ENCODE measurements at places on chromosomes 6 and 20.
A peak's percentile ranks its signal among the peaks of the same experiment; 100 is the strongest.

- no peak overlapping the region for H3K4me3 ChIP-seq
- peaks cover 22% of the 10 kb centered on the region for H3K4me1 ChIP-seq
- H3K27me3 ChIP-seq, result peaks cover 52% of the 10 kb centered on the region
- H3K36me3 ChIP-seq, result no peaks in the 10 kb centered on the region
- peak overlapping the region; percentile 14 for H3K27ac ChIP-seq
Observed at GRCh38 chr6:39086294-39086693, 28.7 kb downstream of the SAYSD1 start.

GRCh38 chr20:46293084-46293483 lies 15.2 kb downstream of the CDH22 start:
- no peak overlapping the region for H3K27ac ChIP-seq
- no peak for DNase-seq
- H3K36me3 ChIP-seq, result no peaks in the 10 kb centered on the region
- H3K27me3 ChIP-seq, result peaks cover 24% of the 10 kb centered on the region
- H3K4me1 ChIP-seq, result no peaks in the 10 kb centered on the region

GRCh38 chr6:128479048-128479666 lies 41.2 kb downstream of the PTPRK start:
- H3K36me3 ChIP-seq, result no peaks in the 10 kb centered on the region
- no peak for DNase-seq
- no peak overlapping the region for H3K27ac ChIP-seq
- peak overlapping the region; percentile 47 for H3K4me3 ChIP-seq

DNA sequence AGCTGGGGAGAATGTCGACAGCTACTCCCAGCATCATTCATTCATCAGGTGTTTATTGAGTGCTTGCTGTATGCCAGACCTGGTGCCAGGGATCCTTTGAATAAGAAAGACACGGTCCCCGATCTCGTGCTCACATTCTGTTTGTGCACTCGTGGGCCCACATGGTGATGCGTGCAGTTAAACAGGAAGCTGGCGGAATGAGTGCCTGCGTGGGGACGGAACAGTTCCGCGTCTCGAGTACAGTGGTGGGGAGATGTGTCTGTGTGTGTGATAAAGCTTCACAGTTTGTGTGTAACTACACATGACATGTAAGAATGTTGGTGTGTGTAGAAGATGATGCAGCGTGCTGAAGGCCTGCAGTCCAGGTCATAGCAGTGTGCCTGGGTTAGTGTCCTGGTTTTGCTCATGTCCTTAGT lies 6.5 kb downstream of the RBM38 start:
- peak; percentile 42 for DNase-seq
- peaks cover 83% of the 10 kb centered on the region for H3K36me3 ChIP-seq
- H3K27ac ChIP-seq, result peak overlapping the region; percentile 94

- no peak for DNase-seq
- H3K4me3 ChIP-seq, result no peak overlapping the region
- peaks cover 5% of the 10 kb centered on the region for H3K27me3 ChIP-seq
- no peaks in the 10 kb centered on the region for H3K4me1 ChIP-seq
Observed at GRCh38 chr6:127582777-127583462, 5.9 kb downstream of the C6orf58 start.

DNA sequence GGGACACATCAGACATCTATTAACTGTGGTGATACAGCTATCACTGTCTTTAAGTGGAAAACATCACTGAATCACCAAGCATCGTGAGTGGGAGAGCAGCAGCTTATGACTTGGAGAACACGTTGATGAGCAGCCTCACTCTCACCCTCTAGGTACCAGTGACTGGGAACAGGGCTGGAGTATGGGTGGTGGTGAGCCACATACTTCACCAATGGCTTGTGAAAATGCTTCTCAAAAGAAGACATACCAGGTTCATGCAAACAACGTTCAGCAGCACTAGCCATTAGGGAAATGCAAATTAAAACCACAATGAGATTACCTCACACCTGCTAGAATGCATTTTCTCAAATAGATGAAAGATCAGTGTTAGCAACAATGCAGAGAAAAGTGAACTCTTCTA lies 25.3 kb downstream of the SNX5 start:
- DNase-seq, result no peak
- peaks cover 74% of the 10 kb centered on the region for H3K36me3 ChIP-seq
- peaks cover 27% of the 10 kb centered on the region for H3K4me1 ChIP-seq
- no peaks in the 10 kb centered on the region for H3K27me3 ChIP-seq
- no peak overlapping the region for H3K4me3 ChIP-seq
- no peak overlapping the region for H3K27ac ChIP-seq

DNA sequence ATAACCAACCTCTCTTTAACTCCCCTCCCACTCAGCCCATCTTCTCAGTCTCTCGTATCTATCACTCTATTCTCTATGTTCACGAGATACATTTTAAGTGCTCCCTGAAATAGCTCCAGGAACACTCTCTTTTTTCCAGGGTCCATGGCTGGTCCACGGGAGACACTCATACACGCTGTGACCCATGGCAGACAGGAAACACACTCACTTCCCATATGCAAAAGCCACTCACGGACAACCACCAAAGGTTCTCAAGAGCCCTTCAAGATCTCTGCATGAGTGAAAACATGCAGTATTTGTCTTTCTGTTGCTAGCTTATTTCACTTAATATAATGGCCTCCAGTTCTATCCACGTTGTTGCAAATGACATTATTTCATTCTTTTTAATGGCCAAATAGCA lies 71.4 kb upstream of the PCSK2 start:
- H3K27ac ChIP-seq, result no peak overlapping the region
- no peak for DNase-seq
- no peak overlapping the region for H3K4me3 ChIP-seq
- H3K36me3 ChIP-seq, result no peaks in the 10 kb centered on the region
- H3K4me1 ChIP-seq, result no peaks in the 10 kb centered on the region
- H3K27me3 ChIP-seq, result no peaks in the 10 kb centered on the region

- H3K4me3 ChIP-seq, result no peak overlapping the region
- no peaks in the 10 kb centered on the region for H3K36me3 ChIP-seq
- H3K4me1 ChIP-seq, result no peaks in the 10 kb centered on the region
- DNase-seq, result peak; percentile 8
- no peak overlapping the region for H3K27ac ChIP-seq
Observed at GRCh38 chr20:39112178-39112743, 150.1 kb downstream of the DHX35 start.

GRCh38 chr20:39623584-39624234 lies 661.6 kb downstream of the DHX35 start:
- H3K27me3 ChIP-seq, result peaks cover 2% of the 10 kb centered on the region
- no peaks in the 10 kb centered on the region for H3K36me3 ChIP-seq
- H3K4me1 ChIP-seq, result no peaks in the 10 kb centered on the region
- H3K27ac ChIP-seq, result no peak overlapping the region
- no peak for DNase-seq

DNA sequence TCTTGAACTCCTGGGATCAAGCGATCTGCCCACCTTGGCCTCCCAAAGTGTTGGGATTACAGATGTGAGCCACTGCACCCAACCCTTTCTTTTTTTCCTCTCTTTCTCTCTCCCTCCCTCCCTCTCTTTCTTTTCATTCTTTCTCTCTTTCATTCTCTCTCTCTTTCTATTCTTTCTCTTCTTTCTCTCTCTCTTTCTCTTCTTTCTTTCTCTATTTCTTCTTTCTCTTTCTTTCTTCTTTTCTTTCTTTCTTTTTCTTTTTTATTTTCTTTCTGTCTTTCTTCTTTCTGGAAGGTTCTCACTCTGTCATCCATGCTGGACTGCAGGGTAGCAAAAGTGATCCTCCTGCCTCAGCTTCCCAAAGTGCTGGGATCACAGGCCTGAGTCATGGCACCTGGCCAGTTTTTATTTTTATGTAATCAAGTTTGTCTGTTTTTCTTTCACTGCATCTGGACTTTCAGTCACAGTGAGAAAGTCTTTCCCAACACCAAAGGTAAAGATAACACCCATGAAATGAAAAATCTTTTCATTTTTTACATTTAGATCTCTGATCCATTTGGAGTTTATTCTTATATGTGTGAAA lies 20.2 kb upstream of the BCLAF1 start:
- no peak overlapping the region for H3K4me3 ChIP-seq
- H3K27me3 ChIP-seq, result peaks cover 3% of the 10 kb centered on the region

DNA sequence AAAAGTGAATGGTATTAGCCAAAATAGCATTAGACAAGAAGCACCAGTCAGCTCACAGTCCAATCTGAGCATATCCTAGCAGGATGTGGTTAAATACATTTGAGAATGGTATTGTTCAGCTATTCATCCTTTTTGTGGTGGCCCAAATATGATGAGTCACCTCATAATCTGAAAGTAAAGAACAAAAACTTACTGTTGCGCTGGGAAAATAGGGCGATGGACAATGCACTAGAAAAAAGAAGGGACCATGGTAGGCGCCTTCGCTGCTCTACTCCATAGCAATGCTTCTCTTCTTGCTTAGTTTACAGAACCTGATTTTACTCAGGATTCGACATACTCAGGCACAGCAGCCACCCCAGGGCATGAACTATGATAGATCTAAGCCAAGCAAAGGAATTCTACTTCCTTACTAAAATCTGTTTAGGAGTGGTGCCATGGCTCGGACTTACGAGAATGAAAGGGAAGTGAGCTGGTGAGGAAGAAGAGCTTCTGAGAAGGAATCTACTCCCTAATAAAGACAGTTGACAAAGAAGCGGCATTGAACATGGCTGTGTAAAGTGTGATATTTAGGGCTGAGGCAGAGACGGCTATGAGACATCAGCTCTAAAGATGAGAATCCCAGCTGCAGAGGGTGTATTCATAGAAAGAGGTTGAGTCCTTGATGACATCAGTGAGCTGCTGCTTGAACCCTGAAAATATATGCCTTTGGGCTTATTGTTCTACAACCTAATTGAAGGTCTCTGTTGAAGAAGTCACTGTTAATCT lies 16.6 kb upstream of the FBXO9 start:
- peaks cover 8% of the 10 kb centered on the region for H3K36me3 ChIP-seq
- H3K4me3 ChIP-seq, result peak overlapping the region; percentile 32
- no peak for DNase-seq
- H3K27ac ChIP-seq, result peak overlapping the region; percentile 4
- peaks cover 32% of the 10 kb centered on the region for H3K4me1 ChIP-seq

GRCh38 chr6:85421972-85422371 lies 27.9 kb upstream of the NT5E start:
- no peak overlapping the region for H3K4me3 ChIP-seq
- no peak overlapping the region for H3K27ac ChIP-seq
- peaks cover 29% of the 10 kb centered on the region for H3K4me1 ChIP-seq
- H3K27me3 ChIP-seq, result no peaks in the 10 kb centered on the region

GRCh38 chr6:3297006-3297405 lies 38.3 kb downstream of the PSMG4 start:
- no peaks in the 10 kb centered on the region for H3K36me3 ChIP-seq
- H3K4me1 ChIP-seq, result no peaks in the 10 kb centered on the region
- no peak overlapping the region for H3K4me3 ChIP-seq

- no peaks in the 10 kb centered on the region for H3K4me1 ChIP-seq
- no peaks in the 10 kb centered on the region for H3K36me3 ChIP-seq
- DNase-seq, result no peak
- no peaks in the 10 kb centered on the region for H3K27me3 ChIP-seq
Observed at GRCh38 chr6:13544454-13545186, 29.8 kb upstream of the SIRT5 start.

GRCh38 chr6:156720691-156721685 lies 56.2 kb upstream of the ARID1B start:
- H3K27me3 ChIP-seq, result no peaks in the 10 kb centered on the region
- peaks cover 22% of the 10 kb centered on the region for H3K4me1 ChIP-seq
- no peak for DNase-seq
- peak overlapping the region; percentile 7 for H3K4me3 ChIP-seq
- no peaks in the 10 kb centered on the region for H3K36me3 ChIP-seq

DNA sequence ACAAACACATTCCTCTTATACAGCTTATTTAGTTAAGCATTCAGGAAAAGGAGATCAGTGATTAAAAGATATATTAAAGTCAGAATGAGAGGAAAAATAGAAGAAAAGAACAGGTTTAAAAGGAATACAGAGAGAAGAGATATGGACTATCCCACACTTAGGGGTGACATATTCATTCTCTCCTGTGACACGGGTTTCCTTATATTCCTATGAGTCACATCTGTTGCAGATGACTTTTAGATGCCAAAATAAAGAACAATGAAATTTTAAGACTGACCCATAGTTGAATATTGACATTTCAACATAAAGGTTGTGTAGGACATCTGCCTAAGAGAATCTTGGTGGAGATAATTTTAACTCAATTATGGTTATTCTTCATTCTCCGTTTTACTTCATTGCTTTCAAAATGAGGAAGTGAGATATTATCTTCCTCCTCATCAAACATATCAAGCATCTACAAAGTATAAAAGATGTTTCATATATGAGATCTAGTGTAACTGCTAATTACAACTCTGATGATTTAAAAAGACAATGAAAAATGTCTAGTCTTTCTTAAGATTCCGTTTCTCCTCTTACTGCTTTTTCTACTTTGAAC lies 1336.7 kb upstream of the CITED2 start:
- no peaks in the 10 kb centered on the region for H3K27me3 ChIP-seq
- H3K36me3 ChIP-seq, result no peaks in the 10 kb centered on the region
- no peak overlapping the region for H3K27ac ChIP-seq
- no peak overlapping the region for H3K4me3 ChIP-seq

DNA sequence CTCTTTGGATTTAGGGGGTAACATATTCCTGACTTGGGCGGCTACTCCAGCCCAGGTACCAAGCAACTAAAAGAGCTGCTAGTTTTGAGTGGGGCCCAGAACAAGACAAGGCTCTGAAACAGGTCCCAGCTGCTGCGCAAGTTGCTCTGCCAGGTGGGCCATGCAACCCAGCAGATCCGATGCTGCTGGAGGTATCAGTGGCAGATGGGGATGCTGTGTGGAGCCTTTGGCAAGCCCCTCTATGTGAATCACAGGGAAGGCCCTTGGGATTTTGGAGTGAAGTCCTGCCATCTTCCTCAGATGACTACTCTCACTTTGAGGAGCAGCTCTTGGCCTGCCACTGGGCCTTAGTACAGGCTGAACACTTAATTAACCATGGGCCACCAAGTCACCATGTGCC lies 43.7 kb upstream of the VSX1 start:
- peaks cover 2% of the 10 kb centered on the region for H3K27me3 ChIP-seq
- DNase-seq, result no peak
- H3K4me1 ChIP-seq, result no peaks in the 10 kb centered on the region
- H3K4me3 ChIP-seq, result no peak overlapping the region

GRCh38 chr20:19944772-19945459 lies 72.2 kb upstream of the NAA20 start:
- H3K27ac ChIP-seq, result peak overlapping the region; percentile 64
- peaks cover 21% of the 10 kb centered on the region for H3K4me1 ChIP-seq
- H3K4me3 ChIP-seq, result no peak overlapping the region
- DNase-seq, result peak; percentile 23

DNA sequence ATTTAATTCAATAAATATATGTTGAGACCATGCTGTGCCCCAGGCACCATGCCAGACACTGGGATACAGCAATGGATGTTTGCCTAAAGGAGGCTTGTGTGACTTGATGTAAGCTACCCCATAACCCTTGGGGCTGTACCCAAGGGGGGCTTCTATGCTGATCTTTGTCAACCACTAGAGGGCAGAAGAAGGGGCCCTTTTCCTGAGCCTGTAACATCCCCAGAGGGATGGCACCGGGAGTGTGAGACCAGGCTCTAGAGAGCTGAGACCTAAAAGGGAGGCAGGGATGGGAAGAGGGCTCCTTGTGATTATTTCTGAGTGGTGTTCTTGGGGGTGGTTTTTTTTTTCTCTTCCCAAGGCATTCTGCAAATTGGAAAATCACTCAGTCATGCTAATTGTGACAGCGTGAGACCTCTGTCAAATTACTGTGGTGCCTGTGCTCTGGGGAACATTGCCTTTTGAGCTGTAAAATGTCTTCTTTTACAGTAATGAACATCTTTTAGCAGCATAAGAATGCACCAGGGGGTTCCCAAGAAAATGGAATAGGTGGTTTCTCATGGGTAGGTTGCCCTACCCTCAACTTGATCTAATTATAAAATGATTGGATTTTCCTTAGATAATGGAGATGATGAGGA lies 138.7 kb upstream of the SLC24A3 start:
- no peaks in the 10 kb centered on the region for H3K36me3 ChIP-seq
- H3K4me3 ChIP-seq, result no peak overlapping the region
- peaks cover 19% of the 10 kb centered on the region for H3K4me1 ChIP-seq
- no peaks in the 10 kb centered on the region for H3K27me3 ChIP-seq

Data from activated naive CD8-positive, alpha-beta T cell treated with anti-CD3 and anti-CD28 coated beads, Interleukin-2, amount 50 U/mL, for 24 hours (primary cell).